Lower leg skin (tissue), 4 donors: ENCODE measurements at places on chromosomes 2 and 18. TPM values are rescaled to one million over a fixed set of nuclear protein-coding genes. Genes with fewer than 3 reads are reported as not detected.

Gene SRD5A2
- total RNA-seq, result not detected

Gene GALNT5
- 0.08 TPM for total RNA-seq

Gene CYRIA
- 1.3 TPM for total RNA-seq

Gene GYPC
- total RNA-seq, result 55.6 TPM

Gene MDH1B
- total RNA-seq, result 0.10 TPM

Gene MYOM1
- total RNA-seq, result 1.7 TPM

Gene RFTN2
- total RNA-seq, result 1.9 TPM

Gene DLGAP1
- total RNA-seq, result 1.3 TPM

Gene EML6
- 1.8 TPM for total RNA-seq

Gene NCKAP1
- 160 TPM for total RNA-seq

DNA sequence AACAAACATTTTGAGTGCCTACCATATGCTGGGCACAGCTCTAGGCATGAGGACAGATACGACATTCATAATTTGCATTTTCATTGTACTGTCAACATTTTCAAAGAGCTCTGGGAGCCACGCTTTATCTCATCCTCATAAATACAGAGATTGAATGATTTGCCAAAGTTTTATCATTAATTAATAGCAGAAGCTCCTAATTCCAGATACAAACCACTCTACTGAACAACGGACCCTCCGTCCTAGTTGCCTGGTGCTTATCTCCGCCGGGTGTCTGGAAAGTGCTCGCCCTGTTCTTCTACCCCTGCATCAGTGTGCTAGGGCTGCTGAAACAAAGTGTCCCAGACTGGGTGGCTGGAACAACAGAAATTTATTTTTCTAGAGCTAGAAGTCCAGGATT, 23.8 kb downstream of the SERTAD2 start:
- no peak for DNase-seq

- DNase-seq, result no peak
These were observed 20.2 kb downstream of the CHRNA1 start for GRCh38 chr2:174744111-174744510.

- no peak for DNase-seq
These were observed 11.8 kb upstream of the CDC42EP3 start for GRCh38 chr2:37683241-37683640.

DNA sequence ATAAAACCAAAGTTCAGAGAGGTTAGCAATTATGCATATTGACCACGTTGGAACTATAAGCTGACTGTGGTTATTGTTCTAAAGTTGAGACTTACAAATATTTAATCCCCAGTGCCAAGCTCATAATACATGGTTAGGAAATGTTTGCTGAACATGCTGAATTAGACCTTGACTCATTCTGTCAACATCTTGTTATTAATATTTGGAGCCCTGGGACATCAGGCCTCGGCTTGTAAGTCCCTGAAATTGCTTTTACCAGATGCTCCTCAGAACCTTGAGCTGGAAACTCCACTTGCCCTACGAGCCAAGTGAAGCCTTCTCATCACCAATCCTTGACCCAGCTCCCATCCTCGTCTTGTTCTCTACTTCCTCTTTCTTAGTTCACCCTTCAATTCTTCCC, 21.2 kb downstream of the DYNAP start:
- DNase-seq, result no peak

GRCh38 chr2:9145752-9146430, 60.7 kb upstream of the ASAP2 start:
- DNase-seq, result no peak

DNA sequence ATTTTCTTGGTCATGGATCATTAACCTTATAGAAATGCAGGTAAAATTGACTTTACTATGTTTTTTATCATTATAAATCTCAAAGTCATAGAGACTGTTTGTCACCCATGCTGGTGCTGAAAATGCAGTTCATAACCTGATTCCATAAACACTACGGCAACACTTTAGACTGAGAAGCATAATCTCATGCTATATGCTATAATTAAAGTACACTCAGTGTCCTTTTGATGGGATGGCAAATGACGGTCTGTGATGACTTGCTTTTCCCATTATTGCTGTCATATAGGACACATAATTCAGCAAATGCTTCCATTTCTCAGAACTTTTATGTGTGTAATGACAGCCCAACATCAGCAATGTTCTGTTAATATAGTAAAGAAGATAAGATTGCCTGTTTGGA, 162.9 kb downstream of the CD226 start:
- no peak for DNase-seq

DNA sequence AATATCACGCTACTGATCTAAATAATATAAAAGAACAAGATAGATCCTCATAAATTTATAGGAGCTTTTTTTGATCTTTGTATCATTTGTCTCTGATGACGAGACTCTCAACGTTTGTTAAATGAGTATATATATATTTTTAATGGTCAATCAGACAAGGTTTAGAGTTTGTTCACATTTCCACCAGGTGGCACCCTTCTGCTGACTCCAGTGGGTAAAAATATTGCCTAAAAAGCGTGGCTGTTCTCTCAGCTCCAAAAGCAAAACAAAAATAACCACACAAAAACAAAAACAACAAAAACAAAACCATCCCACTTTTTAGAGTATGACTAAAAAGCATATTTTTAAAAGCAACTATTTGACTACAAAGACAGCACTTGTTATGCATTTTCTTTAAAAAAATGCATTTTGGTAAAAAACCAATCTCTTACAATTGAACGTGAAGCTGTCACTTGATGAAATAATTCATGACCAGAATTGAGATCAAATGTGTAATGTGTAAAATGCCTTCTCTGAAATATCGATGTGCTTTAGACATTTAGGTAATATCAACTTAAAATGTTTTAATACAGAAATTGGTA, 723.2 kb downstream of the DPP10 start:
- no peak for DNase-seq

DNA sequence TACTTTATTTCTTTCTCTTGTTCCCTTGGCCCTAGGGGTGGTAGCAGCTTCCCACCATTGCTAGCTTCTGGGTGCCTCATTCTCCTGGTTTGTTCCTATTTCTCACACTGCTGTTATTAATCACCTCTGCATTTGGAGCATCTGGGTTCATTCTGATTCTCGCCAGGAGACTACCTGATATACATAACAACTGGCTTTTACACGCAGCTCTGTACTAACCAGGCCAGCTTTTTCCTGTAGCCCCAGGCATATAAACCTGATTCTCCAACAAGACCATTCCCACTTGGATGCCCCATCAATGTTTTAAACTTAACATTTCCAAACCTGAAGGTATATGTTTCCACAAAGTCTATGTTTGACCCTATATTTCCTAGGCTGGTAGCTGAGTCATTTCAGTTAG, 403.9 kb upstream of the DCC start:
- DNase-seq, result no peak

DNA sequence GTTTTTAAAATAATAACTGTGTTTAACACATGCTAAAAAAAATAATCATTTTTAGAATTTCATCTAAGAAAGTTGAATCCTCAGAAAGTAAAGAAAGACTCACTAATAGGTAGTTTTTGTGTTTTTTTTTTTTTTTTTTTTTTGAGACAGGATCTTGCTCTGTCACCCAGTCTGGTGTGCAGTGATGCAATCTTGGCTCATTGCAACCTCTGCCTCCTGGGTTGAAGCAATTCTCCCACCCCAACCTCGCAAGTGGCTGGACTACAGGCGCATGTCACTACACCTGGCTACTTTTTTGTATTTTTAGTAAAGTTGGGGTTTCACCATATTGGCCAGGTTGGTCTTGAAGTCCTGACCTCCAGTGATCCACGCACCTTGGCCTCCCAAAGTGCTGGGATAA, 7.1 kb downstream of the CKAP2L start:
- DNase-seq, result no peak

- DNase-seq, result peak; percentile 96
These were observed at the start of gene NEDD4L for GRCh38 chr18:58043491-58044369. Gene NEDD4L (plus strand): TSS chr18:58044226. CDS start chr18:58044661, 435 bp downstream.

DNA sequence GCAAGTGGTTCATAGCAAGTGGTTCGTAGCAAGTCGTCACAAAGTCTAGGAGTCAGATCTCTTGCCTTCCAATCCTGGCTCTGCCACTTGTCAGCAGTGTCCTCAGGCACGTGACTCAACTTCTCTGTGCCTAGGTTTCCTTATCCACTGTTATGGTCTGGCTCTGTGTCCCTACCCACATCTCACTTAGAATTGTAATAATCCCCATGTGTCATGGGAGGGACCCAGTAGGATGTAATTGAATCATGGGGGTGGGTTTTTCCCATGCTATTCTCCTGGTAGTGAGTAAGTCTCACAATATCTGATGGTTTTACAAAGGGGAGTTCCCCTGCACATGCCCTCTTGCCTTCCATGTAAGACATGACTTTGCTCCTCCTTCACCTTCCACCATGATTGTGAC, 51.8 kb upstream of the AP1S3 start:
- DNase-seq, result no peak

DNA sequence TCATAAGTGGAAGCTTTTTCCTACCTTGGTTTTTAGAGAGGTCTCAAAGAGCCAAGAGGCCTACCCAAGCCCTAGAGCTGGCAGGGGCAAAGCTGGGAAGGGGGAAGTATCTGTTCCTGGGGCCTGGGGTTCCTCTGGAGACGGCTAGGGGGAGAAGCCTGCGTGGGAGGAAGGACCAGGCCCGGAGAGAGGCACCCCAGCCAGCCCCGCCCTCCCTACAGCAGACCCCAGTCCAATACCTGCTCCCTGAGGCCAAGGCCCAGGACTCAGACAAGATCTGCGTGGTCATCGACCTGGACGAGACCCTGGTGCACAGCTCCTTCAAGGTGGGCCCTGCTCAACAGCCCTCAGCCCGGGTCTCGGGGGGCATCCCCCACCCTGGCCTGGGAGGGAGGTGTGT, 2.2 kb downstream of the CTDSP1 start:
- DNase-seq, result no peak

- DNase-seq, result no peak
These were observed 500.6 kb downstream of the SATB2 start for GRCh38 chr2:198957181-198957580.

DNA sequence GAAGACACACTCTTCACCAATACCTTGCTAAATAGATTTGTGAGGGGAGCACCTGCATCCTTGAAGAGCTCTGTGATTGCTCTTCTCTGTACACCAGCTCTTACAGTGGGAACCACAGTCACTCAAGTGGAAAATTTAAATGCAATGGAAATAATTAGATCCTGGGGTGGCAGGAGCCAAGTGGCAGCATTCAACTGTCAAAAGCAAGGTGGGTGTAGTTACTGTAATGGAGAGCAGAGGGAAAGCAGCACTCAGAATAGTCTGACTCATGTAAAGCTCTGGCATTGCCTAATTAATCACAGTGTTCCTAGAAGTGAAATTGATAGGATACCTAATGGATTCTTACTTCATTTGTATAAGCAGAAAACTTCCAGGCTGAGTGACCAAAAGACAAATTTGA, 245.8 kb downstream of the KCNE4 start:
- no peak for DNase-seq

- DNase-seq, result no peak
These were observed 52.1 kb downstream of the NFATC1 start for GRCh38 chr18:79447703-79448367.

DNA sequence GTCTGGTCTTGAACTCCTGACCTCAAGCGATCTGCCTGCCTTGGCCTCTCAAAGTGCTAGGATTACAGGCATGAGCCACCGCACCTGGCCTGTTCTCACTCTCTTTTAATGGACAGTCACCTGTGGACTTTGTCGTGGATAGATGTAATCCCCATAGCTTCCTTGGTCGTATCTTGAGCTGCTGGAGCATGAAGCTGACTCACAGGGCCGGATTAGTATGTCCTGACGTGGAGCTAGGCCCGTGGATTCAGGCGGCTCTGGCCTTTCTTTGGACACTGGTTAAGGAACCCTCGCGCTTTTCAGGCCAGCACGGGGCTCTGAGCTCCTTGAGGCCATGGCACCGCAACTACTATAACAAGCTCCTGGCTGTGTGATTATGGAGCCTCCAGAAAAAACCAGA, 27.5 kb upstream of the GBX2 start:
- DNase-seq, result no peak

DNA sequence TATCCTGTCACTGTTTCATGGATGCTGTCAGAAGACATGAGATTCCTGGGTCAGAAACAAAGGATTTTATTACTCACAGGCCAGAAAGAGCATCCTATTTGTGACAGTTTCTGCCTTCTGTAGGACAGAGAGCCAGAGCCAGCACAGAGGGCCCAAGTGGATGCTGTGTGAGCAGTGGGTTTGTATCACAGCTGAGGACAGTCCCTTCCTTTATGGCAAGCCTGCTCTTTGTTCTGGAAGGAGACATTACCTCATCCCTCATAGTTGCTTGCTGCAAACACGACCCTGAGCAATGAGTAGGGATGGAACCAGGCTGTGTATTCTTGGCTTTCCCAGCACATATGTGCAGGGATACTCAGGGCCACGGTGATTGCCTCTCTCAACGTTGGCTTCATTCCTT, 41.6 kb downstream of the ARHGEF4 start:
- DNase-seq, result peak; percentile 43

DNA sequence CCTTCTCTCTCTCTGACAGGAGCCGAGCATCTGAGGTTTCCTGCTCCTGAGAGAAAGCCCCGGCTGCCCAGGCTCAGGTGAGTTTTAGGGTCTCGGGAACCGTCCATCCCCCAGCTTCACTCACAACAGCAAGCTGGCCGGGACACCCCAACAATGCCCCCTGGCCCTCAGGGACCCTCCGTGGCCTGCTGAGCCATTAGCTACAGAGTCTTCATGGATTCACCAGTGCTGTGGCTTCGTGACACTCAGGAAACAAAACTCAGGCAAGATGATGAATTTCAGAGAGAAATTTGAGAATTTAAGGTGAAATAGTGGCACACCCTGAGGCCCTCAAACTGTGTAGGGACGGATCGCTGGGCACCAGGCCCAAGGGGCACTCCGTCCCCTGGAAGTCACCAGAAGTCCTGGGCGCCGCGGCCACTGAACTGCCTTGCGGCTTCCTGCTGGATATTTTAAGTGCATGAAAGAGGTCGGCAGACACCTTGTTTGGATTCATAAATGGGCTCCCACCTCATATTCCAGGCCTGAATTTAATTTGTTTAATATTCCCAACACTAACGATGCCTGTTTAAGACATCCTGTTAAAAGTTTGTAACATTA, 368.3 kb upstream of the SALL3 start:
- peak; percentile 70 for DNase-seq

GRCh38 chr2:10722252-10722825, 909 bp downstream of the ATP6V1C2 start:
- DNase-seq, result no peak
